PC-3 (cell line): ENCODE measurements at places on chromosomes 4 and X. TPM values are rescaled to one million over a fixed set of nuclear protein-coding genes. Genes with fewer than 3 reads are reported as not detected.
A peak's percentile ranks its signal among the peaks of the same experiment; 100 is the strongest.

GRCh38 chr4:86846921-86847320 is 2.3 kb downstream of the SLC10A6 start:
- DNase-seq = no peak

RS1 gene
- not detected in 2 replicates for total RNA-seq

GRCh38 chr4:134260126-134260525 is 58.5 kb upstream of the PABPC4L start:
- DNase-seq = no peak

DNA sequence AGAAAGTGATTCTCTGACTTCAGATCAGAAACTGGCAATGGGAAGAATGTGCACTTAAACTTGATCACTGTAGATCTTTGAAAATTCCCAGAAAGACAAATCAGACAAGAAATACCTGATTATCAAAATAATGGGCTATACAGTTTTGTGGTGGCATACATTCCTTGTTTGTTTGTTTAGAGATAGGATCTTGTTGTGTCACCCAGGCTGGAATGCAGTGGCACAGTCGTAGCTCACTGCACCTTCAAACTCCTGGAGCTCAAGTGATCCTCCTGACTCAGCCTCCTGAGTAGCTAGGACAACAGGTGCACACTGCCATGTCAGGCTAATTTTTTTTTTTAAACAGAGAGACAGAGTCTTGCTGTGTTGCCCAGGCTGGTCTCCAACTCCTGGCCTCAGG is 81.0 kb upstream of the SPRY1 start:
- peak; percentile 78 for DNase-seq

GRCh38 chr4:71254451-71255012 is 84.3 kb upstream of the SLC4A4 start:
- DNase-seq = peak; percentile 23

- DNase-seq = peak; percentile 83
Observed at GRCh38 chr4:40395908-40396793, 61.0 kb downstream of the CHRNA9 start.

RHOH gene
- total RNA-seq = 0.12 TPM in 1 of 2 replicates, not detected in the other

GRCh38 chrX:125203737-125204578 is 115.7 kb upstream of the TEX13C start:
- DNase-seq = peak; percentile 37

DNA sequence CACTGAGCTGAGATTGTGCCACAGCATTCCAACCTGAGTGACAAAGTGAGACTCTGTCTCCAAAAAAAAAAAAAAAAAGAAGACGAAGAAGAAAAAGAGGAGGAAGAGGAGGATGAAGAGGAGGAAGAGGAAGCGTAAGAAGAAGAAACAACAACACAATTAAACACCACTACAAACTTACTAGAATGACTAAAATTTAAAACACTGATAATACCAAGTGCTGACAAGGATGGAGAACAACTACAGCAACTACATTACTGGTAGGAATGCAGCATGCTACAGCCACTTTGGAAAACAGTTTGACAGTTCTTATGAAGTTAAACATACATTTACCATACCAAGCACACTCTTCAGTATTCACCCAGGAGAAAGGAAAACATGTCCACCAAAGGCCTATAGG is 24.1 kb downstream of the LRBA start:
- DNase-seq = no peak

- no peak for DNase-seq
Observed at GRCh38 chrX:76026751-76027150, 146.1 kb upstream of the PBDC1 start.

DNA sequence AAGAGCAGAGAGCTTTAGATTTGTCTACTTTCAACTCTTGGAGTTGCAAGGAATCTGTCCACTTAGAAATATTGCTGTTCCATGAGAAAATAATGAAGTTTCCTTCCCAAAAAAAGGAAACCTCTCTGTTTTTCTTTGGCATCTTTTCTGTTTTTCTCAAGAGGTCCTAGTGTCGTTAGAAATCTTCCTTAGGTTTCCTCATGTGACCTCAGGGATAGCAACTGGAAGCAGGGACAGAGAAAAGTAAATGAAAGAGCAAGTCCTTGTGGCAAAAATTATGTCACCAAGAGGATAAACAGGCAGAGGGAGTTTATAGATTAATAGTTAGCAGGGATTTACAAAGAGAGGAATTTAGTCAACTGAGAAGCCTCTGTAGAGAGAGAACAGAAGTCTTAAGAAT is 478.4 kb upstream of the ADGRL3 start:
- DNase-seq = no peak

DNA sequence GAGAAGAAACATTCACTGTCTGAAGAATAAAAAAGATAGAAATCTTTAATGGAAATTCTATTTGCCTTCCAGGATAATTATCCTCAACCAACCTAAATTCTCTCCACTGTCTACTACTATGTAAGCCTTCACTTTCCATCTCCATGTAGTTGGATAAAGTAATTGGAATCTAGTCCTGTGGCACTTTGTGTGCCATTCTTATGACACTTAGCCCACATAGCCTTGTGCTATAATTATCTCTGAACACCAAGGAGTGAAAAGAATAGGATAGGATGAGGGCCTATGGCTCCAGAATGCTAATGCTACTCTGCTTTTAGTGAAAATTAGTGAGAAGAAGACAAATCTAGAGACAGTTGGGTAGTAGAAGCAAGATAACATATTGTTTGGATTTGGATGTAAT is 20.2 kb downstream of the PRSS48 start:
- DNase-seq = no peak
